ENCODE measurements at places on chromosomes 1 and 21.

DNA sequence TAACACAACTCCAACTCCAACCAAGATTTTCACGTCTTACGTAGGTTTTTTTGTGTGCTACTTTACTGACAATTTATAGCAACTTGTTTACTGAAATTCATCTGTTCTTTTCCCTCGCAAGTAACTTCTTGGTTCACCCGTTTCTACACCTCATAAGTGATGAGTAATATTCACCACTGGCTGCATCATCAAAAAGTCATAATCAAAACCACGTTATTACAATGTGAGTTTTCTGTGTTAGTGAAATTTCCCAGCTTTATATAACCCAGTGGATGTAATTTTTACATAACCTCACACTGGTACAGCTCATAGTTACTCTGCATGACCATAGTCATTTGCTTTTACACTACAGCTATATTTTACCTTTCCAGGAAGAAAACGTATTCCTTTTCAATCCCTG is 401.1 kb upstream of the LYPLAL1 start:
- no peak for DNase-seq

DNA sequence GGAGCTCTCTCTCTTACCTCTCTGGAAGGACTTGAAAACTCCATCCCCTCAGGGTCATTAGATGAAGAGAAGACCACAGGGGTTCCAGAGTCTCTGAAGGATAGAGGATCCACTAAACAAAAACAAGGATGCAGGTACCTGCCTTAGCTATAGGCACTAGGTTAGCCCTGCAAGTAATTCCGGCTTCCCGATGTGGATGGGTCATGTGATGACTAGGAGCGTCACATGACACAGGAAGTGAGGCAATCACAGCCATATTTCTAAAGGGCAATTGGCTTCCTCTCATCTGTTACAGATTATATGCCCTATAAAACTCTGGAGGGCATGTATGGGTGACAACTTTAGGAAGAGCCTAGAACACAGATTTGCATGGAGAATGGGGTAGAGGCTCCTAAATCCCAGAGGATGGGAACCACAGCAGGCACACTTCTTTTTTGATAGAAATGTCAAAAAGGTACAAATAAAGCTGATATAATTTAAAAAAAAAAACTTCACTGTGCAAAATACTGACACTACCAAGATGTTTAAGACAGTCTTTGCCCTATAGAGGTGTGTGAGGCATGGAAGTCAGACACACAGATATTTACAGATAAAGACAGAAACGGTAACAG is 14.1 kb downstream of the ENTREP3 start:
- DNase-seq: peak; percentile 56

GRCh38 chr21:25115021-25115420 is 492.3 kb downstream of the MRPL39 start:
- no peak for DNase-seq

GRCh38 chr1:12344596-12345349 is 114.9 kb downstream of the VPS13D start:
- DNase-seq: no peak

DNA sequence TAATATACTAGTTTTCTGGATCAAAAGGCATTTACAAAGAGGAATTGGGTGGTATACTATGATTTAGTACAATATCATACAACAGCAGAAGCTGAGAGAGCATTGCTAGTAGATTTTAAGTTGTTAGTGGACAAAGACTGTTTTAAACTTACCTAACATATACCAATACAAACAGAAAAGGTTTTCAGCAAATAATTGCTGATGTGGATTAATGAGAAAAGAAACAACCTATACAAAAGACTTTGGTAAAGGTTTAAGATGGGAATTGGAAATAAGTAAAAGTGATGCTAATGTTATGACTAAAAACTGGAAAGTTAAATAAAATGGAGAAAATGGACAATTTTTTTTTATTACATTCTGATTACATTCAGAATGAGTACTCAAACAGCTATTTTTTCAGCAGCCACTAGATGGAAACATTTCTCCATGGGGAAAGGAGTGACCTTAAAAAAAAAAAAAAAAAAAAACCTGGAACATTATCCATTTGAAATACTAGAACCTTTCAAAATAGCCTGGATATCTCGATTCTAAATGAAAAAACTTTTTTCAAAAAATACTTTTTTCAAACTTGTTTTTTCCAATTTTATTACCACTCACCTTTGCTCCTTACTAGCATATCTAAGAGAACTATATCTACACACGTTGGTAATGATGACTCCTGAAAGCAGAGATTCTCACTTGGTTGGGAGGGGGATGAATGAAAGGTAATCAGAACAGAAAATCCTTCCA is 55.4 kb downstream of the EPRS1 start:
- DNase-seq: no peak

DNA sequence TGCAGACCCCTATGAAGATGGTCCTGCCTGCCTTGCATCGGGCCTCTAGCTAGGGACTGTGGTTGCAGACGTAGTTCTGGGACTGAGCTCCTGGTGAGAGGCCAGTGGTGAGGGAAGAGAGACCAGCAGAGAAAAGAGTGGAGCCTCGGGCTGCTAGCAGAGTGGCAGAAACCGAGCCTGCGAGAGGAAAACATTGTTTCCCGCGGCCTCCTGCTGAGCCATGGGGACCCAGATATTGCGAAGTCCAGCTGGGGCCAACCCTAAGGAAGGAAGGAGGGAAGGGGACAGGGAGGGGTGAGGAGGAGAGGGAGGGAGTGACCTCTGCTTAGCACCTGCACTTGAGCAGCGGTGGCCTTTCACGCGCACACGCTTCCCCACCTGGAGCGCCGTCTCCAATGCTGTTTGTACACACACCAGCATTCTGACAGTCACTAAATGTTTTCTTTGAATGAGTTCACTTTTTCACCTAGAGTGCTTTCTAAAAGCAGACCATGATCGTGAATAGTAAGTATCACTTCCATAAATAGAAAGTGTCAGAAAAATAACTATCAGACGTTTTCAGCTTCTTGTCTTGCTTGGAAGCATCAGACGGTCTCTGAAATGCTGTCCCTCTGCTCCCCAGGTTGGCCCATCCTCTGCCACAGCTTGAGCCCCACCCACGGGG is 2.5 kb upstream of the FNDC10 start:
- DNase-seq: no peak

GRCh38 chr1:172724765-172725613 is 66.1 kb downstream of the FASLG start:
- no peak for DNase-seq

All from GM12892 (cell line).